ENCODE measurements at places on chromosomes 2 and 18.

DNA sequence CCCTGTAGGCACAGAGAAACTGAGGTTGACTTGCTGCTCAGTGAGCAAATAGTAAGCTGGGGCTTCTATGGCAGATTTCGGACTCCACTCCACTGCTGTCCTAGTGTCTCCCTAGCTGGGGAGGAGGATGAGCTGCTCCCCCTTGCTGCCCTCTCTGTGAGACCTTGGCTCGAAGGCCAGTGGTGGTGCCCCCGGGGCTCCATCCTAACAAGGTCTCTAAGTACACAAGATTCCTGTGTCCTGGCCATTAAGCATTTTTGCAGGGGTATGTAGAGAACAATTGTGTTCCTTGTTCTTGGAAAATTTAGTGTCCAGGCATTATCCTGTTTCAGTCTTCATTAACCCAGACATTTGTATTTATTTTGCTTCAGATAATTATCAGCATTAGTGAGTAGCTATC lies 21.3 kb upstream of the BCL2L11 start:
- no peak overlapping the region for H3K4me3 ChIP-seq
- H3K27ac ChIP-seq, result no peak overlapping the region
- no peak for DNase-seq

DNA sequence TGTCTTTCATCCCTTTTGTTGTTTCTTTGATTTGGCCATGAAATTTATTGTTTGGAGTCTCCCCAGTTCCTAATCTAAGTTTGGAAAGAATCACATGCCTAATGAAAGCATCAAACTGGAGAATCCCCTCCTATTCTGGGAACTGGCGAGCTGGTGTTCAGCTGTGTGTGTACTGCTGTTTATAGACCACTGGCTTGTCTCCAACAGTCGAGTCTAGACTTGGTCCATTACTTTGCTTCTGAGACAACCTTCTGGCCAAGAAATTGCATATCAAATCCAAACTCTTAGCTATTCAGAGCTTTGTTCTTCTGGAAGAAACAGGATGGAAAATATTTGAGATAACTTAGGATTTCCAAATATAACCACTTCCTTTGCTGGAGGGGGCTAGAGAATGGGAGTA lies 111.5 kb upstream of the THSD7B start:
- no peak for DNase-seq
- peaks cover 34% of the 10 kb centered on the region for H3K4me1 ChIP-seq
- H3K27me3 ChIP-seq, result no peaks in the 10 kb centered on the region
- no peak overlapping the region for H3K27ac ChIP-seq
- no peak overlapping the region for H3K4me3 ChIP-seq

GRCh38 chr2:170084820-170085491 lies 93.0 kb upstream of the MYO3B start:
- peaks cover 30% of the 10 kb centered on the region for H3K36me3 ChIP-seq
- H3K27ac ChIP-seq, result no peak overlapping the region
- peaks cover 17% of the 10 kb centered on the region for H3K4me1 ChIP-seq
- DNase-seq, result no peak

- no peaks in the 10 kb centered on the region for H3K4me1 ChIP-seq
- no peak overlapping the region for H3K4me3 ChIP-seq
- no peaks in the 10 kb centered on the region for H3K36me3 ChIP-seq
Observed at GRCh38 chr2:14700753-14701152, 68.2 kb downstream of the LRATD1 start.

GRCh38 chr2:171141320-171141719 lies 19.4 kb downstream of the TLK1 start:
- H3K36me3 ChIP-seq, result no peaks in the 10 kb centered on the region
- no peak for DNase-seq

DNA sequence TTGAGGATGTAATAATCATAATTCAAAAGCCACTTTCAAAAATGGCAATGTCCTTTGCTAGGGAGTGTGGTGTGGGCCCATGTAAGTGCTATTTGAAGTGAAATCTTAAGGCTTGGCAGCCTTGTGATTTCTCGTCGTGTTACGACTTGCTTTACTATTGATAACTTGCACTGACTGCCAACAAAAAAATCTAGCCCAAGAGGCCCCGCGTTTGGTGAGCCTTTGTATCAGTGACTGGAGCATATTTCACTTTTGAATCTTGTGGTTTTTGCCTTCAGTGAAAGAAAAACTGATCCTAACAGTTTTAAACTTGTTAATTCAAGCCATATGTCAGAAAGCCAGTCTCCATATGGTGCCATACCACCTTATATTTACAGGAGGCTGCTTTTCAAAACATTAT lies 248.0 kb downstream of the TMEM182 start:
- no peak for DNase-seq
- no peak overlapping the region for H3K27ac ChIP-seq
- no peaks in the 10 kb centered on the region for H3K36me3 ChIP-seq
- H3K4me3 ChIP-seq, result no peak overlapping the region
- no peaks in the 10 kb centered on the region for H3K4me1 ChIP-seq

DNA sequence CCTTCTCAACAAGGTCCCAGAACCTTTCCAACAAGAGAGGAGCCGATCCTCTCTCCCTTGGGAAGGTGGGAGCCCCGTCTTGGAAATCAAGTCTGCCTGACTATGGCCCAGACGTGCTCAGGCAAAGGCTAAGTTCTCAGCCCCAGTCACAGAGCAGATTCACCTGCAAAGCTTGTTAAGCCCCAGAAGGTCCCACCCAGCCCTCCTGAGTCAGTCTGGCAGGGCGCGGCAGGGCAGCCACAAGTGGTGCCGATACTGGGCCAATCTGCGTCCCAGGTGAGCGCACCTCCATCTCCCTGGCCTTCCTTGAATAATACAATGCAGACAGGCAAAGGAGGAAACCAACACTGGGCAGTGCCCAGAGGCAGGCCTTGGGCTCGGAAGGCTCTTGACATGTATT lies 15.0 kb downstream of the CRACDL start:
- no peaks in the 10 kb centered on the region for H3K4me1 ChIP-seq
- H3K36me3 ChIP-seq, result no peaks in the 10 kb centered on the region
- no peak for DNase-seq
- H3K4me3 ChIP-seq, result no peak overlapping the region
- peaks cover 7% of the 10 kb centered on the region for H3K27me3 ChIP-seq
- H3K27ac ChIP-seq, result no peak overlapping the region

DNA sequence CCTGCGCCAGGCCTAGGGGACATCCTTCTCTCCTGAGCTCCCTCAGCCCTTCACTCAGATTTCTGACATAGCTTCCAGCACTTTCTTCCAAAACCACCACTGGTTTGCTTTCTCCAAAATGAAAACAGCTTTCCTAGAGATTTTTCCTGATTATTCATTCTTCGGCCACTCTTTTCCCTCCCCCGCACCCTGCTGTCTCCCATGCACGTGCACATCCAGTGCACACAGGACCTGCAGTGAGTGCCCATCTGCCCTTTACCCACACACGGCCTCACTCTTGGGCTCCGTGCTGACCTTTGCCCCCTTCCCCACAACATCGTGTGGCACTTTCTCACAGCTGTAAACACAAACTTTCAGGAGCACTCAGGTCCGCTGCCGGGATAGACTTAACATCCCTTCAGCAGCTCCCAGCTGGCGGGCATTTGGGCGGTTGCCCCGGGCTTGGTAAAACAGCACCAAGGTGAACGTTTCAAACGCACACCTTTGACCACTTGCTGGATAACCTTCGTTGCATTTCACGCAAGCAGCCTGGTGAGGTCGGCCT lies 25.8 kb downstream of the KIF1A start:
- H3K4me1 ChIP-seq, result no peaks in the 10 kb centered on the region
- H3K27ac ChIP-seq, result no peak overlapping the region
- H3K36me3 ChIP-seq, result no peaks in the 10 kb centered on the region
- H3K4me3 ChIP-seq, result no peak overlapping the region

- DNase-seq, result no peak
- peaks cover 4% of the 10 kb centered on the region for H3K4me1 ChIP-seq
- H3K27me3 ChIP-seq, result no peaks in the 10 kb centered on the region
- H3K27ac ChIP-seq, result no peak overlapping the region
- no peaks in the 10 kb centered on the region for H3K36me3 ChIP-seq
- H3K4me3 ChIP-seq, result no peak overlapping the region
Observed at GRCh38 chr2:58239243-58239925, 1.7 kb downstream of the FANCL start.

DNA sequence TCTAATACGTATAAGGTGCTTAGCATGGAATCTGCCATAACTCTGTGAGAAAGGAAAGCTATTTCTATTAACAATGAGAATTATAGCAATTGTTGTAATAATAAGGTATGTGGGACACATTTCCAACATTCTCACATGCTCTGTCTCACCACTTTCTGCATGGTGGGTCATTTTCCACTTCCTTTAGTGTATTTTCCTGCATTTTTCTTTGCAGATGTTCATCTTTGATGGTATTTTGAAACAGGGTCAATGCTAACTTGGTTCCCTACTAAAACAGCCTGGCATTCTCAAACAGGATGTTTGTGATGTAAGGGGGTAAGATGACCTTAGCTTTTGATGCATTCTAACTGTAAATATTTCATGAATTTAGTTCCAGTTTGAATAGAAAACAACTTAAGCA lies 54.7 kb downstream of the MYO1B start:
- H3K36me3 ChIP-seq, result no peaks in the 10 kb centered on the region
- DNase-seq, result no peak
- peaks cover 9% of the 10 kb centered on the region for H3K4me1 ChIP-seq
- no peak overlapping the region for H3K4me3 ChIP-seq
- H3K27ac ChIP-seq, result no peak overlapping the region
- H3K27me3 ChIP-seq, result no peaks in the 10 kb centered on the region

DNA sequence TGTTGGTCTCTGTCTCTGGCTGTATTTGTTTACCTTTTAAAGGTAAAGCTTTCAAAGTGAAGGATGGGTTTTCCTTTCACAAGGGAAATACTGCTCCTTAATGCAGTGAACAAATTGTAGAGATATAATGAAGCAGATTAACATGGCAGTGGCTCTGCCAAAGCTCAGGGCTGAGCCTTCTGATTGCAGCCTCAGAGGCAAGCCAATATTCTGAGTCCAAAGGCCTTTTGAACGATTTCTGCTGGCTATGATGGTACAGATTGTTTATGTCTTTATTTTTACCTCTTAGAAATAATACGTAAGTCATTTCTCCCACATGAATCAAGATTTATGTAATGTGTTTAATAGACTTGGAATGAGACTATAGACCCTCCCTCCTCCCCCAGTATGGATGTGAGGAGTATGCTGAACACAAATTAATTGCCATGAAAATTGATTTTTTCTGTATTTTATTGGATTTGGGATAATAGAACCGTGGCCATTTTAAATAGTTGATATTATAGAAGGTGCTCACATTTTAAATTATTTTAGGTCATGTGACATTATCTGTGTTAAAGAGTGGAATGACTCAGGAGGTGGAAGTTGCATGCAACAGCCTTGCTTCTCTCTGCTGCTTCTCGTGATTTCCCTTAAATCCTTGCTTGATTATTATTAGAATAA lies 772 bp downstream of the SCN2A start:
- H3K27me3 ChIP-seq, result no peaks in the 10 kb centered on the region
- H3K27ac ChIP-seq, result no peak overlapping the region
- H3K4me1 ChIP-seq, result no peaks in the 10 kb centered on the region
- H3K36me3 ChIP-seq, result no peaks in the 10 kb centered on the region
- no peak for DNase-seq

DNA sequence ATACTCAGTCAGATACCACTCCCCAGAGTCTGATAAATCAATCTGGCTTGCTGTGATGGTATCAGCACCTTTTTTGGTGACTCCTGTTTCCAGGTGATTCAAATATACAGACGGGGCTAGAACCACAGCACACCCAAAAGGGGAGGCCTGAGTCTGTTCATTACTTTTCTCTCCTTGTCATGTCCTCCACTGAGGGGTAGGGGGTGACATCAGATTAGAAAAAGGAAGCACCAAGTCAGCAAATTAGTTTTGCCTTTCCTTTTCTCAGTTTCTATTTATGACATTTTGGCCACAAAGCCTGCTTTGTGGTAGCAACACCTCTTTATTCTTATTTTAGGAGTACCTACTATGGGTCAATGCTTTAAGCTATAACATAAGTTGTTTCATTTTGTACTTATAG lies 127.4 kb downstream of the CCDC102B start:
- H3K27ac ChIP-seq, result no peak overlapping the region
- DNase-seq, result no peak
- H3K4me3 ChIP-seq, result no peak overlapping the region
- H3K4me1 ChIP-seq, result no peaks in the 10 kb centered on the region

GRCh38 chr2:212863185-212863588 lies 288.2 kb downstream of the IKZF2 start:
- no peak overlapping the region for H3K4me3 ChIP-seq
- no peaks in the 10 kb centered on the region for H3K27me3 ChIP-seq
- no peaks in the 10 kb centered on the region for H3K36me3 ChIP-seq
- H3K27ac ChIP-seq, result no peak overlapping the region

DNA sequence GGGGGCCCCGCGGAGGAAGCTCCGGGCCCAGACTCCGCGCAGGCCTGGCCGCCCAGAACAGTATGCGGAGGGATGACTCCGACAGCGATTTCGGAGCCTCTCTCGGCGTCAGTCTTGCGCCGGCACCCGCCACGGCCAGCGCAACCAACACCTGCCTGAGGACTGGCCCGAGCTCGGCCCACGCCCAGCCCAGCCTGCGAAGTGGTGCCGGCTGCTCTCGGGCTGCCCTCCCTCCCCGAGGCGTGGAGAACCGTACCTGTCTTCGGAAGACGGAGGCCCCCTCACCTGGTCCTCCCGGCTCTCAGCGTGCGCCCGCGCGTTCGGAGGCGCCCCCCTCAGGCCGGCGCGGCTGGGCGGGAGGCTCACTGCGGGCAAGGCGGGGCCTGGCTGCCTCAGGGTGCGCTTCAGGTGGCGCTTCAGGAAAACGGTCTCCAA lies at the start of gene M1AP:
Gene M1AP, minus strand, starts transcription at position 322 of the 435 bp plus-strand sequence. CDS start 8,055 bp downstream, outside the sequence.
- peak within 1 kb of the TSS; percentile 14 for H3K4me3 ChIP-seq
- peaks cover 6% of the 10 kb centered on the region for H3K4me1 ChIP-seq
- no peaks in the 10 kb centered on the region for H3K27me3 ChIP-seq
- no peak for DNase-seq

DNA sequence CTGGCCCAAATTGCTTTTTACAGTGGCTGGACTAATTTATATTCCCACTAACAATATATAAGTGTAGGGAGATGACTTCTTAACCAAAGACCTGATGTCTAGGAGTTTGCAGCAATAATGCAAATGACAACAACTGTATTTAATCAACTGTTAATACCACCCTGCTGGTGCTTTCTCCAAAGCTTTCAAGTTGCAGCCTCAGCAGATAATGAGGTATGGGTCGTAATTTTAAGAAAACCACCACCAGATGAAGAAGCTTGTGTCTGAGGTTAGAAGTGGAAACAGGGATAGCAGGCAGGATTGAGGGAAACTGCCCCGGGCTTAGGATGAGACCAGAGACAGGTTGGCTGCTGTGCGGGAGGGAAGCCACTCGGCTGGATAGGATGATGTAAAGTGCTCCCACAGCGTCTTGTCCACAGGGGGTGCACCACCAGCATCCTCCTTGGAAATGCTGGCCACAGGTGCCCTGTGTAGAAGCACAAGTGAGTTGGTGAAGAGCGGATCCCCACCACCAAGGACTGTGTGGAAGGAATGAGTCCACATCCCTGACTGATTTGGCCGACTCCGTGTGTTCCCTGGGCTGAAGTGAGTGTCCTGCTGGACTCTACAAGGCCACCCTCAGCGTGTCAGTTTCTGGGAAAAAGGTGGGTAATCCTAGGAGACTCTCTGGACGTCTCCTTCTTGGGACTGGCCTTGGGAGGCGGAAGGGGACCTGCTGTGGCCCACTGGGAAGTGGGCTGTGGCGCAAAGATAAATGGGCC lies 76.1 kb upstream of the SMAD2 start:
- DNase-seq, result no peak
- no peak overlapping the region for H3K4me3 ChIP-seq

- DNase-seq, result no peak
- H3K27ac ChIP-seq, result no peak overlapping the region
- peaks cover 18% of the 10 kb centered on the region for H3K4me1 ChIP-seq
- no peaks in the 10 kb centered on the region for H3K36me3 ChIP-seq
- no peaks in the 10 kb centered on the region for H3K27me3 ChIP-seq
Observed at GRCh38 chr2:74850496-74851190, 16.7 kb downstream of the HK2 start.

GRCh38 chr2:102190430-102191107 lies 3.7 kb downstream of the IL1RL2 start:
- no peaks in the 10 kb centered on the region for H3K27me3 ChIP-seq
- H3K27ac ChIP-seq, result no peak overlapping the region
- DNase-seq, result no peak
- peaks cover 14% of the 10 kb centered on the region for H3K4me1 ChIP-seq
- H3K4me3 ChIP-seq, result no peak overlapping the region
- no peaks in the 10 kb centered on the region for H3K36me3 ChIP-seq

Data from esophagus muscularis mucosa (tissue), 4 donors.